Fibroblast of mammary gland (primary cell): ENCODE measurements at places on chromosomes 2 and 18.

- DNase-seq: no peak
Observed at GRCh38 chr18:50460062-50460461, 85.2 kb downstream of the SKA1 start.

GRCh38 chr2:213229814-213230213, 54.5 kb upstream of the SPAG16 start:
- peak; percentile 75 for DNase-seq

DNA sequence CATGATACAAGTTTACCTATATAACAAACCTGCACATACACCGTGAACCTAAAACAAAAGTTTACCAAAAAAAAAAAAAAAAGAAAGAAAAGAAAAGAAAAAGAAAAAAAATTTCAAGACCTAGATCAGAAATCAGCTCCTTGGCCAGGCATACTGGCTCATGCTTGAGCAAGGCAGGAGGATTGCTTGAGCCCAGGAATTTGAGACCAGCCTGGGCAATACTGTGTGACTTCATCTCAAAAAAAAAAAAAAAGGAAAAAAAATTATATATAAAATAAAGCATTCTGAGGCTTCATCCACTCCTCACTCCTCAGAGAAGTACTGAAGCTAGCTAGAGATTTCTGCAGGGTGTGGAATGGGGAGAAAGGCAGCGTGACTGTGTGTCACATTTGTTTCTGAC, 11.8 kb upstream of the PROC start:
- no peak for DNase-seq

DNA sequence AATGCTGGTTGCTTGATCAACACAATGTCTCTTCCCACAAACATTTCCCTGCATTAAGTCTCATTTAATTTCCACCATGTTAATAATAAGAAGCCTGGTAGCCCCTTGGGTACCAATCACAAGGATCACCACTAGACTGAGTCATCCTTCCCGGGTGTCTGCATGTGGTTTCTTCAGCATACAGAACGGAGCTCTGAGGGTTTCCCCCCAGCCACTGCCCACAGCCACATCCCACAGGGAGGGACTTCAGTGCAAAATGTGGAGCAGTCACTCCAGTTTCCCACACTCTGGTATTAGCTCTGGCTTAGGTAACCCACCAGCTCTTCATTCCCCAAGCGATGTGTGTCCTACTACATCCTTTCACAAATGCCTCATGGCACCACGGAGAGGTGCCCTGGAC, 42.7 kb upstream of the POLE4 start:
- DNase-seq: peak; percentile 42

DNA sequence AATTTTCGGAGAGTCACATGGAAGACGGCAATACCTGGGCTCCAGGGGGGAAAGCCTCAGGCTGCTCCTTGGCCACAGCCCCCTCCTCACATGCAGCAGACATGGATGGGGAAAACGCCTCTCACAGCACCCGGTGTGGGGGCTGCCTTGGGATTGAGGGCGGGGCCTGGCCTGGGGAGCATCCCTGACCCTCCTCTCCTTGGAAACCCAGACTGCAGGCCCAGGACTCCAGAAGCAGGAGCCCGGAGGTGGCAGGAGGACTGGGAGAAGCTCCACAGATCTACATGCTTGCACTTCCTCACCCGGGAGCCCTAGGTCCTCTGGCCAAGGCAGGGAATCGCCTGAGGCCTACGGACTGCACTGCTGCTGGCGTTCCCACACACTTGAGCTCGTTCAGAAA, 12.1 kb upstream of the HES6 start:
- no peak for DNase-seq

DNA sequence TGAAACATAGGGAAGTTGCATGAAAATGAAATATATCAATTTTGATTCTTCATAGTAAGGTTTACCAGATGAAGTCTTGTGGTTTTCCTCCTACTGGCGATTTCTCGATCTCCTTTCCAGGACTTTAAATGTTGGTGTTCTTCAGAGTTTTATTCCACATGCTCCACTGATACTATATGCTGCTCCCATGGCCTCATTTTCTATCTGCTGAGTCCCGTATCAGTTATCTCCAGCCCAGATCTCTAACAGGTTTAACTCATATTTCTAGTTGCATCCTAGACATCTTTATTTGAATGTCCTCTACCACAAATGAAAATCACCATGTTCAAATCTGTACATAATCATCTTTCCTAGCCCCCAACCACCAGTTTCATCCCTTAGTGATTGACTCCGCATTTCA, 71.8 kb downstream of the COX7A2L start:
- no peak for DNase-seq

DNA sequence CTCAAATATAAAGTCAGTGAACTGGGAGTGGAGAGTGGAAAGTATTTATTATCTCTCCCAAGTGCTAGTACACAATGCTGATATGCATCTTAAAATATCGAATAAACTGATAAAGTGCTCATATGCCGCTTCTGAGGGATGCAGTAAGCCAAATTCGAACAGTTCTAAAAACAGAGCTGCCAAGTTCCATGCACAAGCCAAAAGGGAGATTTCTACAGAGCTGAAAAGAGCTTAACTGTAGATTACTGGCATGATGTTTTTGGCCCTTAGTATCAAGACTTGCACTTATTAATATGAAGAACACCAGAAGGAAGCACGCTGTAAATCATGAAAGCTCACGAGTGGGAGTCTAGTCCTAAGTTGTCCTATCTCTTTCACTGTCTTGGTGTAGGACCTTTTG, 7.9 kb downstream of the TMEFF2 start:
- no peak for DNase-seq

GRCh38 chr2:33267756-33268155, 208.7 kb upstream of the RASGRP3 start:
- peak; percentile 52 for DNase-seq

GRCh38 chr2:118865106-118865505, 17.7 kb upstream of the EN1 start:
- peak; percentile 76 for DNase-seq

- peak; percentile 31 for DNase-seq
Observed at GRCh38 chr2:122627388-122627787, 871.9 kb downstream of the TSN start.

DNA sequence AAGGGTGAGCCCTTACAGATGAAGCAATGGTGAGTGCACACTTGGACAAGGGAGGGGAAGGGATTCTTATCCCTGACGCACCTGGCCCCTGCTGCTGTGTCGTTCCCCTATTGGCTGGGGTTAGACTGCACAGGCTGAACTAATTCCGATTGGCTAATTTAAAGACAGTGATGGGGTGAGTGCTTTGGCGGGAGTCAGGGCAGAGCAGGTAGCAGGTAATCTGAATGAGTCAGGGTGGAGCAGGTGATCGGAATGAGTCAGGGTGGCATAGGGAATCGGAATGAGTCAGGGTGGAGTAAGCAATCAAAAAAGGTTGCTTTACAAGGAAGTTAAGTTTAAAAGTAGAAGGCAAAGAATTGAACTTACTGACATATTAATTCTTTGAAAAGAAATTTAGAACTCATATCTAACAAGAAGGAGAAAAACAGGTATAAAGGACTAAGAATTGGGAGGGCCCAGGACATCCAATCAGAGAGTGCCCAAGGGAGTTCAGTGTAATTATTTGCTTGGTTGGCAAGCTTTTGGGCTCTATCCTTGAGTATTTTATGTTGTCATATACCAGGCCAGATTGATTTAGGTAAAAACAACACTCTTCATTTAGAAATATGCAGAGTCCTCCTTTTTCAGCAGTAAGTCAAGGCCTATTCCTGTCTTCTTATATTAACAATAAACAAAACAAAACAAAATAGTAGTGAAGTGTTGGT, 52.3 kb upstream of the RALBP1 start:
- no peak for DNase-seq

DNA sequence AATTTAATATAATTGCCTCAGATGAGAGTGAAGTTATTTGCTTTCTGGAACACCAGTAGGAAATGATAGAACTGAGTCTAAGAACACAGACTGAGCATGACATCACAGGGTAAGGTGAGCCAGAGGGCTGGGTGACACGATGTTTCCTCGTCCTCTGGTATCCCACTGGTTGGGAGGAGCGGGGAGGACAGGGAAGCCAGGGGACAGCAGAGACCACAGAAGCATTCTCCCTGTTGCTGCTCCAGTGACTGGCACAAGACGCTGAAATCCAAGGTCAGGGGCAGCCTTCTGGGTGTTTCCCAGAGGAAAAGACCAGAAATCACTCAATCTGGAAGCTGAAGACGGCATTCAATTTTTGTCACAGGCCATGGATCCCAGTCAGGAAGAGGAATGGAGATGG, 363.4 kb upstream of the SOX11 start:
- DNase-seq: no peak

DNA sequence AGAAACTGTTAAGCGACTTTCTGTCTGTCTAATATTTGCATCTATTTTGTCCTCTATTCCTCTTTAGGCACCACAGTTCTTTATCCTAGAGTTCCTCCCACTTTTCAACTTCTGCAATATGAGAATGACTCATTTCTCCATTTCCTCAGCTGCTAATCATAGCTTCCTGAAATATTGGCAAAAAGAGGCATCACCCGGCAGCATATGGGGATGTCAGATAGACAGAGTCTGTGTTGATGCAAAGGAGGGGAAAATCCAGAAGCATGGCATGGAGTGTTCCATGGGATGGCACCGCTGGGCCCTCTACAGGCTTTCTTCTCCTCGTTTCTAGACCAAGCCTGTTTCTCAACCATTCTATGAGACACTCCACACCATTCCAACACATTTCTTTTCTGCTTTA, 93.4 kb downstream of the DOCK10 start:
- peak; percentile 75 for DNase-seq

DNA sequence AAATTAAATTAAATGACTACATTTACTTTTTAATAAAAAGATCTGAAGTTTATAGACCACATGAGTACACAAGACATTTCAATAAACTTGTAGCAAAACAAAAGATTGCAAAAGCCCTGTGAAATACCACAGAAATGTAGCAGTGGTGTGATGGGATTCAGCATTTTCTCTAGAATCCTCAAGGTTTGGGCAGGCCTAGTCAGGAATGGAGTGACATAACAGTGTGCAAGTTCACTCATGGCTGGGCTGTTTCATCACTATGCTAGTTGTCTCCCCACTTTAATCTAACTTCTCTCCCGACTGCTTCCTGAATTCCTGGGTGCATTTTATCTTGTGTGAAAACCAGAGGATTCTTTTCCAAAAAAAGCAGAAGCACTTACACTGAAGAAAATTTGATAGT, 1089.9 kb upstream of the DDX18 start:
- DNase-seq: no peak

GRCh38 chr18:47263430-47264307, 12.2 kb upstream of the SKOR2 start:
- peak; percentile 38 for DNase-seq

DNA sequence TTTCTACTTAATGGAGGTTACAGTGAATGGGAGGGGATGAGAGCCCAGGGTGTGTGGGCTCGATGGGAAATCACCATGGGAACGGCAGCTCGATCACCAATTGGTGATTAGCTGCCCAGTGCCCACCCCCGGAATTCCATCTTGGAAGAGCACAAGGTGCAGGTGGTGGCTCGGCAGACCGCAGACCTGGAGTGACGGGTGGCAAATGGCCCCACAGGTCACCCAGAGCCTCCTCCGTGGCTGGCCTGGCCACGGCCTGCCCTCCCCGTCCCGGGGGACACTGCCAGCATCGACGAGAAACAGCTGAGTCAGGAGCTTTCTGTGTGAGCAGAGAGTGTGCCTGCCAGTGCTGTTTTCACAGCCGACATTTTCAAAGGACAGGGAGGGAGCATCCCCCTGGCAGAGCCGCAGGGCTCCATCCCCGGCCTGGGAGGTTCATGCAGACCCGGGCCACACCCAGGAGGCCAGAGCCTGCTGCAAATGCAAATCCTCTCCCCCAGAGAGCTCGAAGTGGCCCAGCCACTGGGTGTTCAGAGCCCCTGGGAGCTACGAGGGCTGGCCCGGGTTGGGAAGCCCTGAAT, 176.4 kb upstream of the MYT1L start:
- DNase-seq: no peak

DNA sequence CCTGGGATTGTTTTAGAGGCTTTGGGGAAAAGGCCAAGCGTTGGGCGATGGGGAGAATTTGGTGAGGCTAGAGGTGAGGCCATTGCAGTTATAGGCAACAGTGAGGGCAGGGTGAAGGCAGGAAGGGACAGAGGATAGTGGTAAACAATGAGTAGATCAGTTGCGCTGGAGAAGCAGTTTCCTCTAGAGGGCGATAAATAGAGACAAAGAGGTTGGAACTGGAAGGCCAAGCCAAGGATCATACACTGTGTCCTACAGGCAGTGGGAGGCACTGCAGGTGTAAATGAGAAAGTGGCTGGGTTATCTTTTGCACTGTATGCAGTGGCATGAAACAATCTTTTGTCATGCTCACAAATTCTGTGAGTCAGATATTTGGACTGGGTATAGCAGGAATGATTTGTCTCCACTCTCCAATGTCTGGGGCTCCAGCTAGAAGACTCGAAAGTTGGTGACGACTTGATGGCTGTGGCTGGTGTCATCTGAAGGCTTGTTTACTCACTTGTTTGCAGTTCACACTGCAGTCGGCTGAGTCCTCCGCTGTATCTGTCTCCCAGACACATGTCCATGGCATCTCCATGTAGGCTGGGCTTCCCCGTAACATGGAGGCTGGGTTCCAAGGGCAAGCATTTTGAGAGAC, 82.1 kb downstream of the TNP1 start:
- DNase-seq: peak; percentile 75

DNA sequence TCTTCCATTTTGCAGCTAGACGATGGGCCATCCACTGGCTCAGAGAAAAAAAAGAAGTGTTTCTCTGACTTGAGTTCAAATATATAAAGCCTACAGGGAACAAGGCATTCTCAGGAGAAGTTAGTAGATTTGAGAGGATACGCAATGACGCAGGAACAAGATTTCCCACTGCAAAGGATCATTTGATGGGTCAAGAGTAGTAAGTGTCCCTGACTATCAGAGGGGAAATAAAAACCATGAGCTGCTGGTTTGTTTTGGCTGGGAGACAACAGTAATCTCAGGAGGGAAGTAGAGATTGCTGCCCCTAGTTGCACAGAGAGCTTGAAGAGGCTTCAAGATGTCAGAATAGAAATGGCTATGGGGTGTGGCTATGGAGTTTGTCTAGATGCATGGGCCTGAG, 22.3 kb upstream of the MYO1B start:
- DNase-seq: peak; percentile 51

DNA sequence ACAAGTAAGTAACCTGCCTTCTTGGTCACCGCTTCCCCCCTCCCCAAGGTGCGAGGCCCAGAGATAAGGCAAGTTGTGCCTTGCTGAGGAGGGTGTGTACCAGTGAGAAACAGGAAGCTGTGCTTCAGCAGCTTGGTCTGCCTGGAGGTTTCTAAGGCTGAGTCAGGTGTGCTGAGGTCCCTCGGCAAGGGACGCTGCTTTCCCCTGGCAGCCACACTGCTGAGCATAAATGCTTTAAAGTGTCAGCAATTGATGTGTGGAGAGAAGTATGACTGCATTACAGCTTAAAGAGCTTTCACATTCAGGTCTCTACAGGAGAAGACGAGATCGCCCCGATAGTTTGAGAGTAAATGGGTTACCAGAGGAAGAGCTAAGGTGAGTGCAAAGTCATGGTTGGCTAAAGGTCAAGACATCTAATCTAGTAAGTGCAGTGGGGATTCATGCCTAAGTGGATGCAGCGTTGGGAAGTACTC, 86.9 kb downstream of the LIMS1 start:
- DNase-seq: no peak

DNA sequence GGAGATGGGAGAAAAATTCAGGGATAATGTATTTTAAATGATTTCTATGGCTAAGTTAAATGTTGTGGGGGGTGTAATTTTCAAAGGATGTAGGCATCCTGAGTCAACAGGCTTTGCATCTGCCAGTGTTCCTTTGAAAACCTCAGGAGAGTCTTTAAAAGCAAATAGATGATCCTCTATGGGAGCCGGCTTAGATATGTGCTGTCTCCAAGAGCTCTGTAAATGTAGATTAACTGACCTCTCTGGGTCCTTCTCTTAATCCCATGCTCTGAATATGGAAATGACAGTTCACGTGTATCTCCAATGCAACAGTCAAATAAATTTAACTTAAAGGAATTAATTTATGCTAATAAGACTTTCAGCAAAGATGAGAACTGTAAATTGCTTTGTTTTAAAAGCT, 292.7 kb downstream of the ERBB4 start:
- no peak for DNase-seq
